Neural progenitor cell (in vitro differentiated cells): ENCODE measurements at places on chromosomes 2 and 18. TPM values are rescaled to one million over a fixed set of nuclear protein-coding genes. Genes with fewer than 3 reads are reported as not detected.

The VSNL1 gene
- 54.5 and 94.4 TPM in 2 replicates for total RNA-seq

The UGT1A1 gene
- total RNA-seq, result not detected in 2 replicates

The STPG4 gene
- total RNA-seq, result not detected in 2 replicates

The FAM110C gene
- 0.50 and 0.65 TPM in 2 replicates for total RNA-seq

The SCYGR2 gene
- not detected in 2 replicates for total RNA-seq

The TM4SF20 gene
- not detected in 2 replicates for total RNA-seq
